Natural killer cell (primary cell): ENCODE measurements at places on chromosomes 7 and 10.

DNA sequence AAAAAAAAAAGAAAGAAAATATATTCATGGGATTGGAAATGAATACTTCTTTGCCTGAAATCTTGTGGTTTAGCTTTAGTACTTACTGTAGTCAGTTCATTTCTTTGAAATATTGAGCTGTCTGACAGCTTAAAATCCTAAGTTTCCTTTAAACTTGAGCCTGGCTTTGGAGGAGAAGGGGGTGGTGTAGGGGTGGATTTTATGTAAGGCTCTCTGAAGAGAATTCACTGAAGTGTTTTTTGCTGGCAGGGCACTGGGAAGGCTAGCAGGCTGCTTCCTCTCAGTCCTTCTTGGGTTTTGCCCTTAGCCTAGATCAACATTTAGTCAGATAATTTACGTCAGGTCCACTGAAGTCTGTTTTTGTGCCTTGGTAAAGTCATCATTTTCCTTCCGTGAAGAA, 516.5 kb downstream of the AUTS2 start:
- DNase-seq: no peak

- peak; percentile 70 for DNase-seq
These were observed 42.9 kb downstream of the MKLN1 start for GRCh38 chr7:131370523-131370968.

- no peak for DNase-seq
These were observed 10.8 kb downstream of the NKX6-2 start for GRCh38 chr10:132774902-132775863.

DNA sequence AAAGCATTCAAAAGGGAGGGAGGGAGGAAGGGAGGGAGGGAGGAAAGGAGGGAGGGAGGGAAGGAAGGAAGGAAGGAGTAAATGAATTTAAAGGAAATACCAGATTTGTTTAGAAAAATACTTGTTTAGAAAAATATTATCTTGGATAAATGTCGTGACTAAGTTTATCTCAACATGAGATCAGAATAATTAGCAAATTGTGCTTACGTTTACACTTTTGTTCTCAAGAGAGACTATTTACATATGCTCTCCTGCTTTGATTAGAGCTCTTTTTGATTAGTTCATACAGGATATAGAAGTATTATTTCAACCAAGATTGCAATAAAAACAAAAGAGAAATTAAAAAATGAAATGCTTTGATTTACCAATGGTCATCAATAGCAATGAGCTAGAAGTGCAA, 186.2 kb downstream of the HIBADH start:
- DNase-seq: no peak

- DNase-seq: no peak
These were observed 18.0 kb downstream of the DNAJC1 start for GRCh38 chr10:21985541-21985940.

DNA sequence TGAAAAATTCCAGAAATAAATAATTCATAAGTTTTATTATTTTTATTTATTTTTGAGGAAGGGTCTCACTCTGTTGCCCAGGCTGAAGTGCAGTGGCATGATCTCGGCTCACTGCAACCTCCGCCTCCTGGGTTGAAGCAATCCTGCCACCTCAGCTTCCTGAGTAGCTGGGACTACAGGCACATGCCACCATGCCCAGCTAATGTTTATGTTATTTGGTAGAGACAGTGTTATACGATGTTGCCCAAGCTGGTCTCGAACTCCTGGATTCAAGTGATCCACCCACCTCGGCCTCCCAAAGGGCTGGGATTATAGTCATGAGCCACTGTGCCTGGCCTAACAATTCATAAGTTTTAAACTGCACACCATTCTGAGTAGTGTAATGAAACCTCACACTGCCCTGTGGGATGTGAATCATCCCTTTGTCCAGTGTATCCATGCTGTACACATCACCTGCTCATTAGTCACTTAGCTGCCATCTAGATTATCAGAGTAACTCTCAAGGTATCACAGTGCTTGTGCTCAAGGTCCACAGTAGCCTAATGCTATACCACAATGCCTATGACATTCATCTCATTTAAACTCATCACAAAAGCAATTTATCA, 17.9 kb downstream of the RTKN2 start:
- no peak for DNase-seq

- DNase-seq: no peak
These were observed 738 bp downstream of the ETV1 start for GRCh38 chr7:13988731-13989125.

DNA sequence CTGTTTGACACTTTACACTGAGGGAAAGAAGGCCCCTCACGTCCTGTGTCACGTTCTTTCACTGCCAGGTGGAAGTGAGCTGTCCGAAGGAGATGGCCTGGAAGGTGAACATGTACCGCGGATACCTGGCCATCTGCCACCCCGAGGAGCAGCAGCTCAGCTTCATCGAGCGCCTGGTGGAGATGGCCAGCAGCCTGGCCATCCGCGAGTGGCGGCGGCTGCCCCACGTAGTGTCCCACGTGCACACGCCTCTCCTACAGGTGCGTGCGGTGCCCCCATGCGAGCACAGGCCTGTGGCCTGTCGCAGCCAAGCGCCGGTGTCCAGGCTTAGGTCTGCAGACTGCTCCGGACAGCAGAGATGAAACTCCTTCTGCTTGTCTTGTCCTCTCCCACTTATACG, 103.4 kb downstream of the TRRAP start:
- no peak for DNase-seq

GRCh38 chr7:150918378-150918777, 59.7 kb downstream of the KCNH2 start:
- no peak for DNase-seq

- DNase-seq: no peak
These were observed 41.2 kb downstream of the PDZD8 start for GRCh38 chr10:117334066-117334465.

DNA sequence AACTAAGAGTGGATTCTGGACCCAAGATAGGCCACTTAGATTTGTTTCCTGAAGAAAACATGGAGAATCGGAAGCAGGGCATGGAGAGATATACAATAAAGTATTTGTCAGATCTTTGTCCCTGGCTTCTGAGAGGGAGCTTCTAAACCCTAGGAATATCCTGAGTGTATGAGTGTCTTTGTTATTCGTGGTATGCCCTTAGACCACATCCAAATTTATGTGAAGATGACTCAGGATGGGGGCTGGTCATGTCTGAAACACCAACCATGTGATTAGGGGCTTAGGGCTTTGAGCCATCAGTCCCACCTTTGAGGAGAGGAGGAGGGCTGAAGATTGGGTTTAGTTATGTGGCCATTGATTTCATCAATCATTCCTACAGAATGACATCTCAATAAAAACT, 69.7 kb upstream of the PLPP4 start:
- no peak for DNase-seq

- DNase-seq: no peak
These were observed 479.1 kb upstream of the FOXK1 start for GRCh38 chr7:4202954-4203353.

GRCh38 chr10:62492870-62493180, 118.7 kb downstream of the ZNF365 start:
- DNase-seq: no peak

- DNase-seq: no peak
These were observed 34.9 kb downstream of the PROSER2 start for GRCh38 chr10:11858093-11858492.

GRCh38 chr7:26499315-26499897, 207.7 kb downstream of the SNX10 start:
- no peak for DNase-seq

DNA sequence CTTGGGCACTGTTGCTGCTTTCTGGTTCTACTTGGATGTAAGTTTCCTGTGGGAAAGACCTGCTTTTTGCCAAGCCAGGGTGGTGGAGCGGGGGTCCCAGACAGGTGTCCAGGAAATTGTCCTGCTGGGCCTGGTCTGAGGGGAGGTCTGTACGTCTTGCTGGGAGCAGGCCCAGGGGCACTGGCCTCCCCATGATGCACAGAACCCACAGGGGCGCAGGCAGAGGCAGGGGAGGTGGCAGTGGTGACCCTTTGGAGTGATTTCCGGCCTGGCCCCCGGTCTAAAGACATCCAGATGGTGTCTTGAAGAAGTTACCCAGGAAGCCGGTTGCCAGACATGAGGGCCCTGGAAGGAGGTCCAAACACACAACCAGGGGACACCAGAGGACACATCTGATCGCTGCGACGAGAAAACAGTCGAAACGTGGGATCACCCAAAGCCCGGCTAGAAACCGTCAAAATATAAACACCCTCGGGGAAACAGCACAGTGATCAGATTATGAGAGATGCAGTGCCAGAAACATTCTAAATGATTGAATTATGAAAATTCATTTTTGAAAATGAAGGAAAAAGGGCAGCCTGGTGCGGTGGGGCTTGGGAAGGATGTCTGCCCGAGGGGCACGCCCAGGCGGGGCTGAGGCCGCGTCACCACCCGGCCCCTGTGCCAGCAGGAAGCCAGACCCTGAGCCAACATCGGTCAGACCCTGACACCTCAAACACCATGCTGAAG, 59.6 kb downstream of the TMEM270 start:
- no peak for DNase-seq

DNA sequence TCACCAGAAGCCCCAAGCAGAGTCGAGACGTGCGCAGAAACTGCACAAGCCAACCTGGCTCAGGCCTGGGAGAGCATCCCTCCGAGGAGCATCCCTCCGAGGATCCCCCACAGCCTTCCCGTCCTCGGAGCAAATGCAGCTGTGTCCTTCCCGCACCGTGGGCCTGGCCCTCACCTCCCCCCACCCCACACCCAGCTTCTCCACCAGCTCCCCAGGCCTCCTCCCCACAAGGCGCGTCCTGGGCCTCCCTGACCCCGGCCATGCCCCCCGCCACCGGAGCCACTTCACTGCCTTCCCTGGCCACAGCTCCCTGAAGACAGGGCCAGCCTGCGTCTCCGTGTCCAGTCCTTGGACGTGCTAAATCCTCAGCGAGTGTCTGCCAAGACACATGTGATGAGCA, 60.6 kb downstream of the PTPRN2 start:
- DNase-seq: no peak

DNA sequence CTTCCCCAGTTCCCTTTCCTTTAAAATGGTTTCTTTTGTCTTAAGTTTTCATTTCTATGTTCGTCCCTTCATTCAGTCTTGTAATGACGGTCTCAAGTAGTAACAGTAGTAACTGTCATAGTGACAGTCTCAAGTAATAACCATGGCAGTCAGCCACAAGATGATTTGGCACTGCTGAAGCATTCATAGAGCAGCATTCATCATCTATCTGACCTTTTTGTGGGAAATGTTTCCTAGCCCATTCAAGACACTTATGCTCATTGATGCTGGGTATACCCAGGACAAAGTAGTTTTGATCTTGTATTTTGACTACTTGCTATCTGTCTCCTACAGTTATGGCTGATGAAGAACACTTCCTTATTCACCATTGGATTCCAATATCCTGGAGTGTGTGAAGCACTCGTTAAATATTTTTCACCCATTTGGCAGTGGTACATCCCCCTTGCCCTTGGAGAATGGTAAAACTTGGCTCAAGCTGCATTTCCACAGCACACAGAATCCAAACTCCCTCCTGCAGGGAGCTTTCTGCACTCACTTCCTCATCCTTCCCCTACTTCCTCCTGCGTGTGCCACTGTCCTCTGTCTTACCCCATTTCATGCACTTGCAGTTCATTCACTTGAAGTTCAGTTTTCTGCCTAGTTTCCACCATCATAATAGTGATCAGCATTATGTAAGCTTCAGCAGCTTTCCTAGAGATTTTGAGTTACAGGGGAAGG, 19.0 kb downstream of the GIMAP4 start:
- DNase-seq: no peak

GRCh38 chr7:30761214-30762156, 9.6 kb downstream of the INMT start:
- DNase-seq: no peak

DNA sequence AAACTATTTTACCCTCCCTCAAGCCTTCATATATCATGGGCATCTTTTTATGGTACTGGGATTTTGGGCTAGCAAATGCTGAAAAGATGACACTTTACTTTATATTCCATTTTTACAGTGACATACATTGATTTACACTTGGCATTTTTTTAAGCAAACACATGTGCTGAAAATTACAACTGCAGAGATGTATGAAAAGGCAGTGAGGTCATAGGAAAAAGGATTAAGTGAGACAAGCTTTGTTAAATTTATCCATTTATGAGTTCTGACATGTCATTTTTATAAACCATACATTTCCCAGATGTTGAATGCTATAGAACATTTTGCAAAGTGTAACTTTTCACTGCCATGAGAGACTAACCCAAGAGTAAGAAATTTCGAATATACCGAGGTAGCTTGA, 68.8 kb upstream of the RSU1 start:
- DNase-seq: no peak

DNA sequence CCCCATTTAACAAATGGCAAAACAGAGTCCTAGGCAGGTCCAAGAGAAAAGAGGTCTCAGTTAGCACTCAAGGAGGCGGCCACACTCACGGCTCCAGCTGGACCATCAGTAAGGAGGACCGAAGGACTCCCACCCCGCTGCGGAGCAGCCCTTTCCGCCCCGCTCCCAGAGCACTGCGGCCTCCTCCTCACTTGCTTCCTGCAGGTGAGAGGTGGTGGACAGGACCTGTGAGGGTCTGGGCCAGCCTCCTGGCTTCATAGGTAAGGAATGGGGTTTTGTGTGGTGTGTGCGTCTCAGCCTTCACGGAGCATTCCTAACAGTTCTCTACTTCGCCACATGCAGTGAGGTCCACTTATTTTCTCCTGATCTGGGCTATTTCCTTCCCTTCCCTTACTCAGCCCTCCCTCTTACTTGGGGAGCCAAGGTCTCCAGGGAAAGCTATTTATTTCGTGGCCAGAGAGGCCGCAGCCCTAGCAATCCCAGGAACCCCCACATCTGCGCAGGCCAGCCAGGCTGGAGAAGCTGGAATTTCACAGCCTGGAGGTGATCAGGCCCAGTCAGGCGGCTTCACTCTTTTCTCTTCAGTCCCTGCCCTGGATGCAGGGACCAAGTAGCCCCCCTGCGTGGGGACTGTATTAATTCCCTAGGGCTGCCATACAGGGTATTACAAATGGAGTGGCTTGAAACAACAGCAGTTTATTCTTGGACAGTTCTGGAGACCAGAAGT, 45.9 kb downstream of the ZNF783 start:
- DNase-seq: no peak

DNA sequence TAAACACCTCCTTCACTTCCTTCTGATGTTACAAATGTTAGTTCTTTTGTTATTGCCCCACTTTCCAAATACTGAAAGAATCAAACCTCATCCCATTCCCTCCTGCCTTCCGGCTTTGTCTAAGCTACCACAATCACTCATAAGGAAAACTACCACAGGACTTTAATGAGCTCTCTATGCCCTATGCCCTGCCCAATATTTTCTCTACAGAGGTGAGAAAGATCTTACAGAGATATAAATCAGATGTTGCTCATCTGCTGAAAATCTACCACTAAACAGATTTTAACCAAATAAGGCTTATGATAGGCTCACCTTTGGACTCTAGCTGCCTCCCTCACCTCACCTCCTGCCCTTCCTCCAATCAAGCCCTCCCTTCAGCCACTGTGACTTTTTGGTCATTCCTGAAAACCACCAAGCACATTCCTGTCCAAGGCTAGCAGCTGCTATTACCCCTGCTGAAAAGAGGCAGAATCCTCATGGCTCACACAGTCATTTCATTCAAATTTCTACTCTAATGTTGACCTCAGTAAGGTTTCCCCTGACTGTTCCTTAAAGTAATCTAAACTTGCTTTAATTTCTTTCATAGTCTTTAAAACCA, 7.7 kb downstream of the ZNF33B start:
- DNase-seq: no peak
